Aortic smooth muscle cell (primary cell): ENCODE measurements at places on chromosomes 7 and 10. TPM values are rescaled to one million over a fixed set of nuclear protein-coding genes. Genes with fewer than 3 reads are reported as not detected.

The SYCE1 gene
- total RNA-seq: 0.19 TPM in 1 of 2 replicates, not detected in the other

The ADO gene
- total RNA-seq: 13.1 and 15.5 TPM in 2 replicates

The ESYT2 gene
- total RNA-seq: 149 and 161 TPM in 2 replicates

The FFAR4 gene
- total RNA-seq: not detected in 2 replicates
